CD4-positive, alpha-beta T cell treated with Interleukin-2 at 100 ng/mL for 4 hours (primary cell): ENCODE measurements at places on chromosomes 3 and 15.

GRCh38 chr3:44019736-44020135 is 221.9 kb upstream of the TOPAZ1 start:
- DNase-seq = no peak

DNA sequence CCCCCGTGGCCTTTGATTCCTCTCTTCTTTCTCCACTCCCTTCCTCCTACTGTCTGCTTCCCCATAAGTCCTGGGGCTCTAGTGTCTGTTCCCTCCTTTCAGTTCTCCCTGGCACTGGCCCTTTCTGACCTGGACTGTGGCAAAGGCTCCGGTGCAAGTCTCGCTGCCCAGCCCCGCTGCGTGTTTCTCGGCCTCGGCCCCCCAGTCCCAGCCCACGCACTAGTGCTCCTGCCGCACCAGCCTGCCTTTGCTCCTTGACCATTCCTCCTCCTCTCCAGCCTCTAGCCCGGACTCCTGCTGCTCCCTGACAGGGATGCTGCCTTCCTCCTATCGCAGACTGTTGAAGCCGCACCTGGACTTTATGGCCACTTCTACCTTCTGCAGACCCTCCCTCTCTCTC is 2.1 kb downstream of the TM6SF1 start:
- no peak for DNase-seq

- DNase-seq = no peak
These were observed 102.1 kb downstream of the LINGO1 start for GRCh38 chr15:77530576-77530975.

GRCh38 chr3:28008235-28008634 is 233.2 kb upstream of the CMC1 start:
- DNase-seq = no peak

DNA sequence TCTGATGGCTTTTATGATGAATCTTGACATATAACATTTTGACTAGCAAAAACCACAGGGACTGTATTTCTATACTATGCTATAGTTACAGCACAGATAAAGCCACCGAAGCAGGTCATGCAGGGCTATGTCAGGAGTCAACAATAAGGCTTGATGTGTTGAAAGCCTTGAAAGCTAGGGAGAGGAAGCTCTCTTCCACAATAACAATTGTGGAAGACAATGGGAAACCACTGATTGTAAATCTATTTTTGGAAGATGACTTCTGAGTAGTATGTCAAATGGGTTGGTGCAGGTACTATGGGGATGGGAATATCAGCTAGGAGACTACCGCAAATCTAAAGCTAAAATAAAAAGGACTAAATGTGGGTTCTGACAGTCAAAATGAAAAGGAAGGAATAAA is 4.0 kb upstream of the AQR start:
- DNase-seq = no peak

- DNase-seq = no peak
These were observed 602 bp upstream of the BAHD1 start for GRCh38 chr15:40439960-40440742.
